Stimulated activated CD4-positive, alpha-beta T cell treated with anti-CD3 and anti-CD28 coated beads, Interleukin-2, amount 100 ng/mL, for 48 hours (primary cell): ENCODE measurements at places on chromosomes 2 and 18.

DNA sequence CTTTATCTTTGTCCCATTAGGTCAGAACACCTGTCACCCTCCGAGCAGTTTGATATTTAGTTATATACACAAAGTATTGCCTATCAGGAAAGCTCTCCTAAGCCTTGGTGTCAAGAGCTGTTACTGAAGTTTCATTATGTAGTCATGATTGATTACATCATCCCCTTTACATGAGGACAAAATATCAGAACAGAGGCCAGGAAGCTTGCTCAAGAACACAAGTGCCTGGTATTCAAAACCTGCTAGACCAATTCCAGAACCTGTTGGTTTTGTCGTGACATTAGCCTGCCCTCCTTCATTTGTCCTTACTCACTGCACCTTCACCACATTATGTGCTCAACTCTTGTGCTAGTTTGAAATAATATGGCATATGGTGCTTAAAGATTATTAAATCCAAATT lies 377.1 kb downstream of the CDH19 start:
- no peak for DNase-seq

- DNase-seq, result no peak
Measured at GRCh38 chr18:32126538-32126937, 34.9 kb downstream of the RNF138 start.

DNA sequence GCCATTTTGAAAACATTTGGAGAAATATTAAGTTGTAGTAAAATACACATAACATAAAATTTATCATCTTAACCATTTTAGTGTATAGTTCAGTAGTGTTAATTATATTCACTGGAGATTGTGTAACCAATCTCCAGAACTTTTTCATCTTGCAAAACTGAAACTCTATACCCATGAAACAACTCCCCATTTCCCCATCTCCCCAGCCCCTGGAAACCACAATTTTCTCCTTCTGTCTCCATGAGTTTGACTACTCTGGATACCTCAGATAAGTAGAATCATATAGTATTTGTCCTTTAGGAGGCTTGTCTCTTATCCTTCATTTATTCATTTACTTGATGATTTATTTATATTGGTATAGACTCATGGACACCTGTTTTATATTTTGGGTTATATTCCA lies 392.9 kb downstream of the SETBP1 start:
- no peak for DNase-seq

- DNase-seq, result no peak
Measured at GRCh38 chr18:59432803-59433597, 73.9 kb upstream of the LMAN1 start.

DNA sequence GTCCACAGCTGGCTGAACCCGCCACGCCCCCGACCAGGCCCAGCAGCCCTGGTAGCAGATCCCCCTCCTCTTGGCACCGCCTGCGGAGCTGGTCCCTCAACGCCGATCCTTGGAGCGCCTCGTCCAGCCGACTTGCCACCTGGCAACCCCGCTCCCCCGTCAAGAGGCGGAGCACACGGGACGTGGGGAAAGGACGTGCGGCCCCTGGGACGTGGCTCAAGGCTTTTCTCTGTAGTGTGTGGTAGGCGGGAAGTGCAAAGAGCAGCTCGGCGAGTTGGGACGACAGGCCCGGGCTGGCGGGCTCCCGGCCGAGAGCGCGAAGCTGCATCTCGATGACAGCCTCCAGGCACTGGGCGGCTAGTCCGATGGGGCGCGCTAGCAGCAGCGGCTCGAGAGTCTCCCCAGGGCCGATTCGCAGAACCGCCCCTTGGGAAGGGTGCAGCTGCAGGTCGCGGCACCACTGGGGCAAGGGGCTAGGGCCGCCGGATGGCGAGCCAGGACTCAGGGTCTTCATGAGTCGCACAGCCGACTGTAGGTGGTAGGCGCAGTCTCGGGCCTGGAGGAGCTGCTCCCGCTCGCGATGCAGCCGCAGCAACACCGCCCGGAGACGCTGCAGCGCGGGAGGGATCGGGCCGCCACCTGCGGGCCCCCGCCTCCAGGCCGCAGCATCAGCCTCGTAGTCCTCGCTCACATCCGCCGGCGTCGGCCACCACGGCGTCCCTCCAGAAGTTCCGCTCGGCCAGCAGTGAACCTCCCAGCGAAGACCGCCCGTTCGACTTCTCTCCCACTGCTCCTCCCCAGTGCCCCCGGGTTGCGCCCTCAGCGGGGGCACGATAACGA lies 617 bp downstream of the CCDC142 start:
- DNase-seq, result peak; percentile 50

DNA sequence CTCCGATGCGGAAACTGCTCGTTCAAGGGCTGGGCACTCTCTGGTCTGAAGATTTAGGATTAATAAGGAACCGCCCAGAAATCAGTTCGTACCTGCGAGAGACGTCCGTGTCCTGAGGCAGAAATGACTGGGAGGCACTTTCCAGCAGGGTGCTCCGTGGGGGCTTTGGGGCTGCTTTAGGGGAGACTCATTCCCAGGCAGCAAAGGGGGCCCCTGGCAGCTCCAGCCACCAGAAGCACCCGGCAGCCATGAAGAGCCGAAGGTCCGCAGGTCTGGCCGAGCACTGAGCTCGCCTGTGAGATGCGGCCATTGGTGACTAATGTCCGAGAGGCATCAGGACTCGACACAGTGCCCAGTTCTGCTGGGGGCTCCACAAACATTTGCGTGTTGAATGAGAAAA lies 20.9 kb downstream of the KCNG2 start:
- DNase-seq, result no peak

GRCh38 chr2:99850084-99850710 lies 292.2 kb downstream of the AFF3 start:
- DNase-seq, result no peak

GRCh38 chr18:42778024-42778423 lies 337.5 kb downstream of the RIT2 start:
- DNase-seq, result no peak

DNA sequence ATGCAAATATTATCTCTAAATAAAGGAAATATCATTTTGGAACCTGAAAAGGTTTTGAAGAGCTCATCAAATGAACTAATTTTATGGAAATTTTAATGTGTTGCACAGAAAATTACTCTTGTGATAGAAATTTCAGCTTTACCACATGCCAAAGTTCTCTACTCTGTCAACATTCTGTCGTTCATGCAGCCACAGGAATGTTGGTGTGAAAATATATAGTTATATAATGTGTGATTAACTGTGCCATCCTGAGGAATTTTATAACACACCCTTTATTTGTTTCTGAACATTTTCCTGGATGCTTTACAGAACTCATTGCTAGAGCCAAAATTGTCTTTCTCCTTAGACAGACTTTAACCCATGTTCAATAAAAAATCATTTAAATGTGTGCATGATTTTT lies 202.5 kb upstream of the SLC8A1 start:
- DNase-seq, result no peak
